Ureter (tissue), 1 donor: ENCODE measurements at places on chromosomes 13 and 19. TPM values are rescaled to one million over a fixed set of nuclear protein-coding genes. Genes with fewer than 3 reads are reported as not detected.

CD209 gene
- 3.3 TPM for total RNA-seq

ZNF135 gene
- total RNA-seq: 14.1 TPM

CCDC106 gene
- 12.3 TPM for total RNA-seq

OR7A5 gene
- total RNA-seq: not detected

ASF1B gene
- total RNA-seq: 1.5 TPM

ZNF573 gene
- total RNA-seq: 15.7 TPM

TUBB4A gene
- 1.2 TPM for total RNA-seq

TPTE2 gene
- total RNA-seq: 0.44 TPM

PSG1 gene
- not detected for total RNA-seq

CGB8 gene
- not detected for total RNA-seq

ZSCAN4 gene
- 1.7 TPM for total RNA-seq

ATP11A gene
- total RNA-seq: 37.0 TPM

ZNF846 gene
- 62.7 TPM for total RNA-seq

MLNR gene
- not detected for total RNA-seq

OLFM2 gene
- 5.6 TPM for total RNA-seq

TMEM190 gene
- total RNA-seq: not detected

ZNF180 gene
- 10.9 TPM for total RNA-seq

SPTBN4 gene
- total RNA-seq: 2.6 TPM

CYP4F3 gene
- 10.7 TPM for total RNA-seq

MATK gene
- total RNA-seq: 1.9 TPM

PRR20C gene
- not detected for total RNA-seq

TMEM238 gene
- total RNA-seq: 20.8 TPM

SLC25A41 gene
- not detected for total RNA-seq

ZNF677 gene
- 25.5 TPM for total RNA-seq

B3GNT3 gene
- total RNA-seq: 88.2 TPM

SIGLEC5 gene
- 1.2 TPM for total RNA-seq

IGFLR1 gene
- total RNA-seq: 14.7 TPM

MISP3 gene
- total RNA-seq: 4.3 TPM

PGLYRP2 gene
- 0.34 TPM for total RNA-seq

WTIP gene
- 14.9 TPM for total RNA-seq

ZNF570 gene
- 6.9 TPM for total RNA-seq

CCDC159 gene
- 44.4 TPM for total RNA-seq

PCDH8 gene
- total RNA-seq: not detected

EPN1 gene
- 78.5 TPM for total RNA-seq

AXL gene
- 40.1 TPM for total RNA-seq

F2RL3 gene
- total RNA-seq: 2.6 TPM

PLK5 gene
- not detected for total RNA-seq

ZNF324 gene
- 14.7 TPM for total RNA-seq

C19orf18 gene
- 2.2 TPM for total RNA-seq

ZNF546 gene
- 7.9 TPM for total RNA-seq

DACH1 gene
- total RNA-seq: 10.4 TPM

PDX1 gene
- total RNA-seq: not detected

NUP62 gene
- total RNA-seq: 42.7 TPM

CEACAM3 gene
- not detected for total RNA-seq
